ENCODE measurements at places on chromosomes 7 and 10.

DNA sequence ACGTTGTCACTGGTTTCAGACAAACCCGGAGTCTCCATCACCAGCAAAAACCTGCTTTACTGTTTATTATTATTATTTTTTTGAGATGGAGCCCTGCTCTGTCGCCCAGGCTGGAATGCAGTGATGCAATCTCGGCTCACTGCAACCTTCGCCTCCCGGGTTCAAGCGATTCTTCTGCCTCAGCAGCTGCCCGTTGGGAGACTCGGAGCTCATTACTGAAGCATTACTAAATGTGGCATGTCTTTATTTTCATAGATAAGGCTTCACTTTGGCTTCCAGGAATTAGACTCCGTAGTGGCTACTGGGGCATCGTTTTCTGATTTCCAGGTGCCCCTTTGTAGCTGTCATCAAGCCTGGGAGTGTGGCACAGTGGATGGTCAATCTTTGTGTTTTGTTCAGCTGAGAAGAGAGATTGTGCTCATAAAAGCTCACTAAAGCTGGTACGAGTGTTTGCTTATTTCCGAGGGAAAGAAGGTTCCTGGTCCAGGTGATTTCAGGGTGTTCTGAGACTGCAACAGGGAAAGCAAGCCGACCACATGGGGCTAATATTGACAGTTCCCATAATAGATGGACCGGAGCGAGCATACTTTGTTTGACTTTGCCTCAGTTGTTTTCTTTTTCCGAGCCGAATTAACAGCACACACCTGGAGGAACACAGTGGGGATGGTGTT is 163.1 kb downstream of the CAMK1D start:
- DNase-seq, result peak; percentile 98

DNA sequence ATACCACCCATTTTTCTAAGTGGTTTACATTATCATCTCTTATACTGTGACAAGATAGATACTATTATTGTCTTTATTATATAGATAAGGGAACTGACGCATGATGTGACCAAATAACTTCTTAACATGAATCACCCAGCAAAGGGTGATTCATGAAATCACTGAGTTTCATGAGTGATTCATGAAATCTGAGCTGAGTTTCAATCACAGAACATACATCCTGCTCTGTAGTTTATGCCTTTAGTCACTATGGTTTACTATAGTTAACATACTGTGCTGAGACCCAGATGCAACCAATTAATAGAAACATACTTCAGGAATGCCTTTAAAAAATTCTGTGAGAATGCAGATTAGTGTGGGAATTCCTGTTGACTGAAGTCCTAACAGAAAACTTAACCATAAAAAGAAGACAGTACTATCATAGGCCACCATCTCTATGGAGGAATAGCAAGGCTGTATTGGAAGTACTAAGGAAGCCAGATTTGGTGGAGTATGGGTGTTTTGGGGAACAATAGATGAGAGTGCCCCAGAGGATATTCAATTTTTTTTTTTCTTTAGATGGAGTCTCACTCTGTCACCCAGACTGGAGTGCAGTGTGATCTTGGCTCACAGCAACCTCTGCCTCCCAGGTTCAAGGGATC is 43.1 kb upstream of the SEMA3A start:
- DNase-seq, result no peak

DNA sequence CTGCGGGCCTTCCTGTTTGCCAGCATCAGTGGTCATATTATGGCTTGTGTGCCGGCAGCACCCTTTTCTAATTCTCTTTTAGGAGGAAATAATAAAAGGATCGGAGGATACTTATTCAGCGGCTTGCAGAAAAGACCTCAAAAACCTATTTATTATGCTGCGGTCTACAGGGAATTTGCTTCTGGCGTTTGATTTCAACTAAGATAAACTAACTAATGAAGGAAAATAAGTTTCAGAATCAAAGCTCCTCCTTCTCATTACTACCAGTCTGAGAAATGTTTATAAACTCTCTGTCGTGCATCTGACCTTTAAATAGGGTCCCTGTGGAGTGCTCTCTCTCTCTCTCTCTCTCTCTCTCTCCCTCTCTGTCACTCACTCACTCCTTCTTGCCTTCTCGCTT is 335.0 kb upstream of the GLI3 start:
- DNase-seq, result no peak

- peak; percentile 48 for DNase-seq
Measured at GRCh38 chr10:90592638-90593302, 265.1 kb downstream of the HTR7 start.

DNA sequence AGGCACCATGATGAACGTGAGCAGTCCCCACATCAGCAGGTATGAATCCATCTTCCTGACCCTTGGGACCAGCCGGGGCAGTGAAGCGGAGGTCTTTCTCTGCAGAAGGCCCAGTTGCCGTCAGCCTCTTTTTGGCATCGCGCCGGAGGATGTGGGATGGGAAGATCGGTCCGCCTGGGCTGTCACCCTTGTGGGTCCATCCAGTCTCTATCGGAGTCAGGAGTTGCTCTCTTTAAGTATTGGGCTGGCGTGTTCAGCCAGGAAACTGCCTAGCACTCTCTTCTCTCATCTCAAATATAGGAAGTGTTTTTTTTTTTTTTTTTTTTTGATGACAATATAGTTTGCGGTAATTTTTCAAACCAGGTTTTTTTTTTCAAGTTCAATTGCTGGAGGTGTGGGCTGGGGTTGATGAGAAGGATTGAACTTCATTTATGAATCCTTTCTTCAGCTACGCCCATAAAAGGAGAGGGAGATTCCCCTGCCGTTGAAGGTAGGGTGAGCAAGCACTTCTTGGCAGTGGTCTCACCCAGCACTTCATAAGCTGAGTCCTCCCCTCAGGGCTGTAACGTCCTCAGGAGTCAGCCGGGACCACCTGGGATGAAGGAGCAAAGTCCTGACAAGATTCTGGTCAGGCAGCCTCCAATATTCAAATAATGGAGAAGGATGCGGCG is at the start of gene IL2RA:
Gene IL2RA, minus strand, starts transcription at position 267 of the 671 bp plus-strand sequence. Its CDS starts 216 bp downstream, at position 51.
- no peak for DNase-seq

DNA sequence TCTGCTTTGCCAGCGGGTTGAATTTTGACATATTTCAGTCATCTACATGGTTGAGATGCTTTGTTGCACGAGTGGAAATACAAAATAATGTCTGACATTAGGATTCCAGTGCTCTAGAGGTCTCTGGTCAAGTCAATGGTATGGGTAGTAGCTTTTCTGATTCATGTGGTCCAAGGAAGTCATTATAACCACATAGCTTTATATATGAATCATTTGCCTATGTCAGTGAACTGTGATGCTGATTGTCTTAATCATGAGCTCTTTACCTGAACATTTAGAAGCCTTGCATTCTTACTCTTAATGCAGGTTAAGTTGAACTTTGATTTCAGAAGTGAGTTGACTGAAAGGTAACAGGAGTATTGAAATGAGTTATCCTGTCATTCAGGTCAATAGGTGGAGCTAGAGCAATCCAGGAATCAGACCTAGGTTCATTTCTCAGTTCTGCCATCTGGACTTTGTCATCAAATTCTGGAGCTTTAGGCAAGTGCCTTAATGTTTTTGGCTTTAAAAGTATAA is 3.3 kb downstream of the MAPK8 start:
- DNase-seq, result no peak

- DNase-seq, result no peak
Measured at GRCh38 chr7:67588631-67589030, 592.0 kb downstream of the TYW1 start.

- no peak for DNase-seq
Measured at GRCh38 chr10:3048119-3049019, 19.0 kb upstream of the PFKP start.

DNA sequence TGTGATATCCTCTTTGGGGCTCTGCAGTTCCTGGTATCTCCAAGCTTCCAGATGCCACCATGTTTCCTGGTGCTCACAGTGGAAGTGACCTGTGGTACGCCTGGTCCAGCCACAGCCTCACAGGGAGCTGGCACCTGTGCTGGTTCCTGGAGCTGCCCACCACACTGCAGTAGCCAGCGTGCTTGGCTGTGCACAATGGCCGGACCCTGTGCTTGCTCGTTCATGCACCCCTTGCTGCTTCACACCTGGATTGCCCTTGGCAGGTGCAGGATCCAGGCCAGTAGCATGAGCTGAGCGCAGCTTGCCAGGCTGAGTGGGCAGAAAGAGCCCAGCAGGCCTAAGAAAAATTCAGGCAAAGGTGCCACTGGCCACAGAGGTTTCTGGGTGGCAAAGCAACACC is 11.4 kb upstream of the ECHDC3 start:
- DNase-seq, result no peak

DNA sequence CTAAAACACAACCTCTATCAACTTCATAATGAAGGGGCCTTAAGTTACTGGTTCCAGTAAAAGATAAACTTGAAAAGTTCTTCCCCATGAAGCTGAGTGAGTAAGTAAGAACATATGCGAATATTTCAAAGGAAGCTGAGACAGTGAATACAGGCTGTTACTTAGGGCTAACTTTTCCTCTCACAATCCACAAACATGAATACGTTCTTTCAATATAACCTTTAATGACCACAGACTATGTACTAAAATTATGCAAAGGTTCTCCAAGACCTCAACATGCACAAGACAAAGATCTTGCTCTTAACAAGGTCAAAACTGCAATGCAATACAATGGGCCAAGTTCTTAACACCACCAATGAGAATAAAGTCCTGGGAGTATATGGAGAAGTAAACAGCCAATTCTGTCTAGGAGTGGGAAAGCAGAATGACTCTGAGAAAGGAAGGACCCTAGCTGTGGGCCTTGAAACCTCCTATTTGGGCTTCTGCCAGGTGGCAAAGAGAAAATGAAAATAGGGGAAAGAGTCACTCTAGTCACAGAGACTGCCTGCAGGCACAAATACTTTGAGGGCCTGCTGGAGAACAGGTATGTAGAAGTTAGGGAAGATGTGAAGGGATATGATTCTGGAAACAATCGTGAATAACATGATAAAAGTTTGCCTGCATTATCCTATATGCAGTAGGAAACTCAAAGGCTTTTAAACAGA is 43.7 kb downstream of the OSBPL3 start:
- DNase-seq, result no peak

GRCh38 chr7:146002431-146003078 is 114.0 kb upstream of the CNTNAP2 start:
- DNase-seq, result no peak

GRCh38 chr7:134931487-134931886 is 54.8 kb upstream of the AGBL3 start:
- DNase-seq, result no peak

DNA sequence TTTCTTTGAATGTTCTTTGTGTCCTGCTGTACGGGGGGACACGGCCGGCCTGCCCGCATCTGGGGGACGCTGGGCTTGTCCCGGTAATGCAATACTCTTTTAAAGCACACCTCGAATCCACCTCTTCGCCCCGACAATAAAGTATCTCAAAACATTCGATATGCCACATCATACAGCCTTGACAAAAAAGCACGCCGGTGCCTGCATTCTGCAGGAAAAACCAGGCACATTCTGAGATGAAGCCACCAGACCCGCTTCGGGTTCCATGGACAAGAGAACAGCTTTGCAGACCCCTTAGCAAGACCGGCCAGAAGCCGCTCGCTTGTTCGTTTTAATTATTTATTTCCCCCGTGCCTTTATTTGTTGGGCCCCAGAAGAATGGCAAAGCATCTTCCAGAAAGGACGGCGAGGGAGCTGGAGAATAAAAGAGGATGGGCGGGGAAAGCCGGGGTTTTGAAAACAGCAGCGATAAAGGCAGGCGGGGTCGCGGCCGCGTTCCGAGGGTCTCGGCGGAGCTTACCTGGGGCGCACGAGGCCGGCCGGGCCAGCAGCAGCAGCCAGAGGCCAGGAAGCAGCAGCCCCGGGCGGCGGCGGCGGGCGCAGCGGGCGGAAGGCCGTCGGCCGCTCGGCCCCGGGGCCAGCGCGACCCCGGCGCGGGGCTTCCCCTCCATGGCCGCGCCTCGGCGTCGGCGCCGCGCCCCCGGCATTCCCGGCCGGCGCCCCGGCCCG is 462 bp downstream of the KIAA1549 start:
- peak; percentile 64 for DNase-seq

DNA sequence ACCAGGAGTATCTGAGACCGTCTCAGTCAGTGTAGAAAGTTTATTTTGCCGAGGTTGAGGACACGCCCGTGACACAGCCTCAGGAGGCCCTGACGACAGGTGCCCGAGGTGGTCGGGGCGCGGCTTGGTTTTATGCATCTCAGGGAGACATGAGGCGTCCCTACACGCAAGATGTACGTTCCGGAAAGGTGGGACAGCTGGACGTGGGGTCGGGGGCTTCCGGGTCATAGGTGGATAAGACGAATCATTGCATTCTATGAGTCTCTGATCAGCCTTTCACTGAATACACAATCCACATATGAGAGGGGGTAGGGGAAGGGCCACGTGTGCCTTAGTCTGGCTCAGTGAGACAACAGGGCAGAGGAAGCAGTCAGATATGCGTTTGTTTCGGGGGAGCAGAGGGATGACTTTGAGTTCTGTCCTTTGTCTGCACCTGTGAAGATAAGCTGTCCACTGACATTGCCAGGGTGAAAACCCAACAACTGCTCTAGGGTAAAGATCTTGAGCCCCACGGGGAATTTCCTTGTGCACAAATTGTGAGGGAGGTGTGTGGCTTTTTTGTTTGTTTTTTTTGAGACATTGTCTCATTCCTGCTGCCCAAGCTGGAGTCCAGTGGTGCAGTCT is 66.2 kb downstream of the DNAJB6 start:
- DNase-seq, result no peak

- no peak for DNase-seq
Measured at GRCh38 chr7:104288137-104288536, 40.3 kb upstream of the LHFPL3 start.

GRCh38 chr10:12194752-12195271 is 879 bp downstream of the NUDT5 start:
- DNase-seq, result no peak

DNA sequence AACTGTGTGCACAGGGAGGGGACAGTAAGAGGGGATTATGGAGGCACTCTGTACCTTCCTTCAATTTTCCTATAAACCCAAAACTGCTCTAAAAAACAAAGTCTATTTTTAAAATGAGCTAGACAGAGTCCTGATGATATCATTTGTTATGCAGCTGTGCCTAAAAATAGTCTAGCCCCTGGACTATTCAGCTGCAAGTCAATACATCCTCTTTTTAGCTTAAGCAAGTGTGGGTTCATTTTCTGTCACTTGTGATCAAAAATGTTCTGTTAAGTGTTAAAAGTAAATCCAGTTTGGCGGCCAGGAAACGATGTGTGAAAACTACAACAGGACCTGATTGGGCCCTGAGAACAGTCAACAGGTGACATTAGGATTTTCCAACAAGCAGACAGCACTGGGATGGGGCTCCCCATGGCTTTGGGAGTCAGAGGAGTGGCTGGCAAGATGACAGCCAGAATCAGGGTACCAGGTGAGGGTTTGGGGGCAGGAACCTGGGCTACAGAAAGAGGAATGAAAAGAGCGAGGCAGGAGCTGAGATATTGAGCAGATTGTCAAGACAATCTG is 33.9 kb downstream of the FAM107B start:
- DNase-seq, result no peak

- no peak for DNase-seq
Measured at GRCh38 chr10:99782447-99783286, at the start of gene ABCC2. Gene ABCC2, plus strand, starts transcription at chr10:99782640. Its CDS starts 205 bp downstream, at chr10:99782845.

GRCh38 chr10:97943294-97943693 is 87.1 kb downstream of the CRTAC1 start:
- no peak for DNase-seq
